ENCODE measurements at places on chromosomes 16 and 17.

- no peak for DNase-seq
Measured at GRCh38 chr16:60674241-60674640, 1362.0 kb downstream of the CDH8 start.

DNA sequence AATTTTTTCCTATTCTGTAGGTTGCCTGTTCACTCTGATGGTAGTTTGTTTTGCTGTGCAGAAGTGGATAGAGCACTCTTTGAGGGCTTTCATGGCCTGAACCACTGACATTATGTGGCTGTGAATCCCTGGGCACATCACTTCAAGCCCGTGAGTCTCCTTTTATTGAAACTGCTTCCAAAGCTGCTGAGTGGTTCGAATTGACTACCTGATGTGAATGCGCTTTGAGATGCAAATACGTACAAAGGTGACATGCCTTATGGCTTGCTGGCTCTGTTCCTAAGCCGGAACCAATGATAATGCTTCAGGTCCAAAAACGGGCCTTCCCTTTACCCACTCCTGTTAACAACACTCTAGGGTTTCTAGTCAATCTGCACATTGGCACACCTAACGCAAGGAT lies 34.3 kb downstream of the ASPA start:
- DNase-seq: no peak

DNA sequence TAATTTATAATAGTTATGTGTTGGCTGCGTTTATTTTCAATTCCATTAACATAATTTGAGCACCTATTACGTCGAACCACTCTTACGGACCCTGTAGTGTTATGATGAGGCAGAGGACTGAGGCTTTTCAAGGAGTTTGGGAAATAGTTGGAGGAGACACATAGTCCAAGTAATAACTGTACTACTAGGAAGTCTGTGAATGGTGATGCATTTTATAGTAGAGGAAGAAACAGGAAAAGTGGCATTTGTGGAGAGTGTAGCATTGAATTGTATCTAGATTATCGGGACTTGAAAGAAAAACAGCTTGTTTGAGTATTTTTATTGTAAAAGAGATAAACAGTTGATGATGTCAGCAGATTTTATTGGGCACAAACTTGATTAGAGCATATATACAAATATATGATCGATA lies 1.7 kb downstream of the NFATC3 start:
- no peak for DNase-seq

DNA sequence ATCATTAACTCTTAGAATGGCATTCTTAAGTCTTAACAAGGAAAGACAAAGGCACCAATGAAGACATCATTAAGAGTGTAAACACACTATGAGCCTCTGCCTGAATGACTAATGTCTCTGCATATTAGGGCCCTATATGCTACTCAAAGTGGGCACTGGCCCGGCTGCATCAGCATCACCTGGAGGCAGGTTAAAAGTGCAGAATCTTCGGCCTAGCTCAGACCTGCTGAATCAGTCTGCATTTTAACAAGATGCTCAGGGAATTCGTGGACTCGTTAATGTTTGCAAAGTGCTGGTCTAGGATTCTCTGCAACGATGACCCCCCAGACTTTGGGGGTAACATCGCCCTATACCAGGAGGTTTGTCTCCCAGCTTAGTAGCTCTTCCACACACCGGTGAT lies 6.7 kb downstream of the MPP3 start:
- DNase-seq: no peak

- no peak for DNase-seq
Measured at GRCh38 chr16:87922250-87922871, 14.0 kb downstream of the CA5A start.

DNA sequence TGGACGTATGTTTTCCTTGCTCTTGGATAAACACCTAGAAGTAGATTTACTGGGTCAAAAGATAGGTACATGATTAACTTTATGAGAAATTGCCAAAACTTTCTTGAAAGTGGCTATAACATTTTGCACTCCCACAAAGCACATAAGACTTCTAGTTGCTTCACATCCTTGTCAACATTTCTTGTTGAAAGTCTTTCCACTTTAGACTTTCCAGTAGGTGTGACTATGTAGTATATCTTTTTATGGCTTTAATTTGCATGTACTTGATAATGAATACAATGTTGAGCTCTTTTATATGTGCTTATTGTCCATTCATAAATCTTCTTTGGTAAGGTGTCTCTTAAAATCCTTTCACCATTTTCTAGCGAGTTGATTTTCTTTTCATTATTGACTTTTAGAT lies 241.2 kb upstream of the RPL38 start:
- DNase-seq: no peak

- DNase-seq: no peak
Measured at GRCh38 chr17:81980707-81981343, 3.4 kb downstream of the ASPSCR1 start.

- no peak for DNase-seq
Measured at GRCh38 chr17:31757097-31757496, 101.9 kb downstream of the COPRS start.

DNA sequence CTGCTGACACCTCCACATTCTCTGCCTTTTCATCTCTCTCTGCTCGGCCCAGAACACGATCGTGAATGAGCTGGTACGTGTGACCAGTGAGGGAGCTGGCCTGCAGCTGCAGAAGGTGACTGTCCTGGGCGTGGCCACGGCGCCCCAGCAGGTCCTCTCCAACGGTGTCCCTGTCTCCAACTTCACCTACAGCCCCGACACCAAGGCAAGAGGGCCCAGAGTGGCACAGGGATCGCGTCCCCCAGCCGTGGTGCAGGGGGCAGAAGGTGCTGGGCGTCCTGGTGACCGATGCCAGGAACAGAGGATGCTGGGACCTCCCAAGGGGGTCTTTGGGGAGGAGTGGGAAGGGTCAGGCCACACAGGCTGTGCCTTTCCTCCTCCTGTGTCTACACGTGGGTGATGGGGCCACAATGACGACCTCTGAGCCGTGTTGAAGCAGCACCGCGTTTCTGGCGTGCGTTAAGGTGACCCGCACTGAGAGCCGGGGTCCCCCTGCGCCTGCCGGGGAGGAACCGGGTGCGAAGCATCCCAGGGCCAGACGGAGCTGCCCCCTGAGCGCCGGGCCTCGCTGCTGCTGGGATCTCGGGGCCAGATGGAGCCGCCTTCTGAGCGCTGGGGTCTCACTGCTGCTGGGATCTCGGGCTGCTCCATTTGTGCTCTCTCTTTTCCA lies 17.4 kb downstream of the GAA start:
- DNase-seq: no peak

DNA sequence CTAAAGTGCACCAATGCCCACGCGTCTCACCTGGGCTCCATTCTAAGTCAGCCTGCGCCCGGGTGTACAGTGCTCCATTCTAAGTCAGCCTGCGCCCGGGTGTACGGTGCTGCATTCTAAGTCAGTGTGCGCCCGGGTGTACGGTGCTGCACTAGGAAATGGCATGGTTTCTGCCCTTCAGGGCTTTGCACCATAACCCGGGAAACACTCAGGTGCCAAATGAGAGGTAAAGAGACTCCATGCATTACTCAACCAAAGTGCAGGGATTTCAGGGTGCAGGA lies 29.2 kb upstream of the FASN start:
- DNase-seq: no peak

GRCh38 chr16:89884041-89884421 lies 10.6 kb downstream of the TCF25 start:
- DNase-seq: no peak

- no peak for DNase-seq
Measured at GRCh38 chr17:17681744-17682292, 560 bp downstream of the RAI1 start.

DNA sequence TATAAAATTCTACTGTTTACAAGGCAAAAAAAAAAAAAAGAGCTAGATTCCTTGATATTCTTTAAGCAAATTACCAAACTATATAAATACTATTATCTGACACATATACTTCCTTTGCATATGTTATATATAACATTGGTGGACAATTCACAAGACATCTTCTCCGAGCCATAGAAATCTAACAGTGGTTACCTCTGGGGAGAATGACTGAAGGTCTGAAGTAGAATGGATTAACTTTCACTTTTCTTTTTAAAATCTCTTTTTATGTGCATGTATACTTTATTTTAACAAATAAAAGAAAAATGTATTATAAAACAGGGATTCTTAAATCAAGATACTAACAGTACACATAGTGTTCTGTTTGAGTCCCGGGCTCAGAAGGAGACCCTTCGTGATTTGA lies 131.0 kb downstream of the MRTFB start:
- DNase-seq: no peak

GRCh38 chr17:44907729-44908470 lies 7.4 kb downstream of the GFAP start:
- DNase-seq: peak; percentile 7

DNA sequence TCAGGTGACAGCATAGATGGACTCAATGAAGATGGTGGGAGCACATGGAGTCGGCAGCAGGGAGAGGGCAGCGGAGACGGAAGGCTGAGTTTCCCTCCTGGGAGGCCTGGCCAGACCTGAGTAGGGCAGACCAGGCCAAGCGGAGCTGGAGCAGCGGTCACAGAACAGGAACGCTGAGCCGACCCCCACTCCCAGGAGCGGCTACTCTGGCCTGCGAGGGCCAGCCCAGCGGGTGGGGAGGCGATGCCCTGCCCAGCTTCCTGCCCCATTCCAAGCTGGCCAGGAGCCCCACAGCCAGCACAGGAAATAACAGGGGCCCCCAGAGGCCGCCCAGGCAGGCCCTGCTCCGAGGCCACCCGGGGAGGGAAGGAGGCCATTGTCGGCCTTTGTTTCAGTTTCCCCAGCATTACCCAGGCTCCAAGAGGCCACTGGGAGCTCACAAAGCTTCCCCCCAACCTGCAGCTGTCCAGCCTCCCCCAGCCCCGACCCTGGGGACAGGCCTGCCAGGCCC lies 79.8 kb downstream of the ZNF423 start:
- no peak for DNase-seq

- no peak for DNase-seq
Measured at GRCh38 chr17:50347894-50348291, 2.0 kb downstream of the XYLT2 start.

- no peak for DNase-seq
Measured at GRCh38 chr17:55236316-55236715, 28.4 kb upstream of the HLF start.

GRCh38 chr17:37830151-37830993 lies 85.5 kb upstream of the HNF1B start:
- DNase-seq: no peak

DNA sequence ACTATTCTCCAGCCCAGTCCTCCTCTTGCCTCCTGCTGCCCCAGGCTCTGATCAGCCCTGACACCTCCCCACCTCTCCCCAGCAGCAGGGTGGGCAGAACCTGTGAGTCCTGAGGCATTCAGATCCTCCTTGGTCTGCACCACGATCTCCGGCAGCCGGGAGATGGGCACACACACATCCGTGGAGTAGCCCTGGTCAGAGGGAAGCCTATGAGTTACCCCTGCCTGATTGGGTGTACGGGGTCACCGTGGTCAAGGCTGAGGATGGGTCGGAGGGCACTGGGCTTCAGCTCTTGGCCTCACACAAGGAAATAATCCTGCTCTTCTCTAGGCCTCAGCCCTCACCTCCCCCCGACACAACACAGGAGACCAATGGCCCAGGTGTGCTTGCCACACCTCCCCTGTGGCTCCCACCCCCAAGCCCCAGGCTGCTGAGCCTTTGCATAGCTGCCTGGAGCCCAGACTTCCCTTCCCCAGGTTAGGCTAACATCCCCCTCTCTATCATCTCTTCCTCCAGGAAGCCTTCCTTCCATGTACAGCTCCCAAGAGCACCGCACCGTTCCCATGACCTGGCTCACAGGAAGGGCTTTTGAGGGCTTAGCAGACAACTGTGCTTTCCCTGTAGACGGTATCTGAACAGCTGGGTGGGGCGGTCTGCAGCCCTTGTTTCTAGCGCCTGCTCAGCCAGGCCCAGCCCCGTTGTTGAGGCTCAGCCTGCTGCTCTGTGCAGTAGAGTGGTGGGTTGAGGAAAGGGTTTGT lies 3.7 kb downstream of the LDHD start:
- no peak for DNase-seq

GRCh38 chr17:6648181-6648580 lies 3.2 kb downstream of the MED31 start:
- no peak for DNase-seq

- DNase-seq: peak; percentile 11
Measured at GRCh38 chr16:48426244-48427141, 41.3 kb upstream of the SIAH1 start.

DNA sequence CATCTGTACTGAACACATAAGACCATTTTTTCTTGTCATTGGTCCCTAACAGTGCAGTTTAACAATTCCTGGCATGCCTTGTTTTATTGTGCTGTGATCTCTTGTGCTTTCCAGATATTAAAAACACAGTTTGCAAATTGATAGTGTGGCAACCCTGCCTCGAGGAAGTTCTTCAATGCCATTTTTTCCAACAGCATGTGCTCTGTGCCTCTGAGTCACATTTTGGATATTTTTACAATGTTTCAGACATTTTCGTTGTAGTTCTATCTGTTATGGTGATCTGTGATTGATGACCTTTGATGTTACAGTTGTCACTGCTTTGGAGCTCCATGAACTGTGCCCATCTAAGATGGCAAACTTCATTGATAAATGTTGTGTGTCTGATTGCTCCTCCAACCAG lies 66.2 kb downstream of the GOSR1 start:
- no peak for DNase-seq

DNA sequence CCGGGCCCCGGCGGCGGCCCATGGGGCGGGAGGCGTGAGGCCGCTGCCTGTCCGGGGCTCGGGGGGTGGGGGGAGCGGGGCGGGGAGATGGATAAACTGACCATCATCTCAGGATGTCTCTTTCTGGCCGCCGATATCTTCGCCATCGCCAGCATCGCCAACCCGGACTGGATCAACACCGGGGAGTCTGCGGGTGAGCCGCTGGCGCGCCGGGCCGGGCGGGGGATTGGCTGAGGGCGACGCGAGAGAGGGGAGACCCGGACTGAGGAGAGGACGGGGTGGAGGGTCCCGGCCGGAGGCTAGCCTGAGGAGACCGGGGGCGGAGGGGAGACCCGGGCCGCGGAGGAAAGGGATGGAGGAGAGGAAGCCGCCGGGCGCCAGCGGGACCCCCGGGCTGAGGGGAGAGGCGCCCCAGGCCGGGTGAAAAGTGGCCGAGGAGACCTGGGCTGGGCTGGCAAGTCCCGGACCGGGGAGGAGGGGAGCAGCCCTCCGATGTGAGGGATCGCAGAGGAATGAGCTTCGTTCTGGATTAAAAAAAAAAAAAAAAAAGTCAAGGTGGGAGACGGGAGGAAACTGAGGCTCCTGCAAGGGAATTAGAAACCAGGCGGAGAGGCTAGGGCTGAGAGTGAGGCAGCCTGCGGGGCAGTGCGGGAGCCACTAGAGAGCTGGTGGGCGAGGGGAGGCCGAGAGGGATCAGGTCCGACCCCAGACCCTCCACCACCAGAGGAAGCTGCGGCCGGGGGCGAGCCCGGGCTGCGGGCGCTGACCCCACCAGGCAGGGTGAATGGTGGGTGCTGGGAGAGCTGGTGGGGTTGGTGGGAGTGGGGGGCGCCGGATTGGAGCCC lies 526 bp downstream of the MOSMO start:
- DNase-seq: no peak

GRCh38 chr17:16516594-16517051 lies 24.6 kb upstream of the LRRC75A start:
- DNase-seq: peak; percentile 61

GRCh38 chr17:68004201-68004600 lies 7.9 kb upstream of the C17orf58 start:
- DNase-seq: no peak

Data from stromal cell of bone marrow (primary cell).